ENCODE measurements at places on chromosomes 1 and 21.
A peak's percentile ranks its signal among the peaks of the same experiment; 100 is the strongest.

GRCh38 chr21:37454869-37455503 is 88.4 kb downstream of the DYRK1A start:
- DNase-seq = no peak

GRCh38 chr1:159821171-159821867 is 5.4 kb upstream of the SLAMF8 start:
- DNase-seq = no peak

DNA sequence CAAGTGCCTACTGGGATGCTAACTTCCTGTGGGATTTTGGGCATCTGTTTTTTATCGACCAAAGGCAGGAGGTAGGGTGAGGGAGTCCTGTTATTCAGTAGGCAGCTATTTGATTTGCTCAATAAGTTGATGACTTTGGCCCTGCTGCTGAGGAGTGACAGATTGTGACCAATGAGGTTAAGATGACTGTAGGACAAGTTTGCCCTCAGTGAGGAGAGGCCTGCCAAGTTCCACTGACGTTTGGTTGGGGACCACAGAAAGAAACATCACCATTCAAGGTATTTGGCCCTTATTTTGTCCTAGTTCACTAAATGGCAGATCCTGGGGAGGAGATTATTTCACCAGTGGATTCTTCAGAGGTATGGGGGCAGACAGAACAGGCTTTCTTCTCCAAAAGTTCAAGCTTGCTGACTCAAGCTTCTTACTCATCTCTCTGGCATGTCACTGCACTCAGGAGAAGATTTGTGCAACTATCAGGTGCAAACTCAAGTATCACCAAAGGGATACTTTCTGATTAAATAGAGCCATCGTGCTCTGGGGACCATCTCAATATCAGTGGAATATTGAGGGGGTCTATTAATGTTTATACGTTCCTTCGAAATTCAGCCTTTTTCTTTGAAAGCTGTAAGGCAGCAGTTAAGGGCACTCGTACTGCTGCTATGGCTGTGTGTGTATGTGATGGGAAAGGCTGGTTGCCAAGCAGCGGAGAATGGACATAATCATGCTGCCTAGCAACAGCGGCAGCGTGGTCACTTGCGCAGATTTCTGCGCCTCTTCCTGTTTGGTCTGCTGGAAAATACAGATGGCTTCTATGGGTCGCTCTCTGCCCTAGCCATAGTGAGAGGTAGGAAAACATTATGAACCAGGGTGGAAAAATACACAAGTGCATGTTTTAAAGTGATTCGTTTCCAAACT is 78.7 kb downstream of the PBX1 start:
- no peak for DNase-seq

DNA sequence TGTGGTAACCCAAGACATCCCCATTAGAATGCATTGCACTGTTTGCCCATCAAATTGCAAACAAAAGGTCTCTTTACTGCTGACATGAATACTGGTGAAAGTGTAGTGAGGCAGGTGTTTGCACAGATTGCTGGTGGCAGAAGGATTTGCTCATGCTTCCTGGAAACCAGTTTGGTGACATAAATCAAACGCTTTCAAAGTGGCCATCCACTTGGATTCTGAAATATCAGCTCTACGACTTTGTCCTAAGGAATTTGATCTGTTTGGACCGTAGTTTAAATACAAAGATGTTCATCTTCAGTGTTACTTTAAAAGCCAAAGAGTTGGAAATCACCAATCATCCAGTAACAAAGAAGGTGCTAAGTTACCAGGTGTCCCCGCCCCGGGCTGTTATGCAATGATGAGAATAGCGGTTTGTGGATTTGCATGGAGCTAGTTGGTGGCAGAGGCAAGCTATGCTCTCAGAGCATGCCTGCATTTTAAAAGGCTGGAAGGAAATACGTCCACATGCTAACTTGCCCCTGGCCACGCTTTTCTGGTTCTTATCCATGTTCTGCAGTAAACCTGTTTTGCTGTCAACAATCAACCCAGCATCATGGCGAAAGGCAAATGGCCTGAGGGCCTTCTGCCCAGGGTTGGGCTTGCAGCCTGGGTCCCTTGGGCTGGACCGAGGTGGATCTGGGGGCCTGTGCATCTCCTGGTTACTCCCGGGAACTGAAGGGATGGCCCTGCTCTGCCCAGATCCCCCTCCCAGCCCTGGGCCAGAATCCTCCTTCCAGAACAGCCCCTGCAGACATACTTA is 49.2 kb downstream of the UMODL1 start:
- peak; percentile 43 for DNase-seq

- no peak for DNase-seq
These were observed 241.9 kb downstream of the DNM3 start for GRCh38 chr1:172083191-172083590.

DNA sequence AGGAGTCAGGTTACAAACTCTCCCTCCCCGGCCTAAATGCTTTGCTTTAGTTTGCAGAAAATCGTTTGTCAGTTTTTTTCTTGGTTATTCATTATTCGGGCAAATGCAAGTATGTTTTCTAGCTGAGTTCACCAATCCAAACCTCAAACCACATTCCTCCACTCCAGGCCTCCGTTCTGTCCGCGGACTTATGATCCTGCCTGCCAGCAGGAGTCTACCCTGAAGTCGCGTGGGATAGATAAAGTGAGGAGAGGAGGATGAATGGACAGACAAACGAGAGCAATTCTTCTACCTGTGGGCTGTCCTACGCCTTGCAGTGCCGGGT is 1.3 kb downstream of the ADAMTS1 start:
- no peak for DNase-seq

DNA sequence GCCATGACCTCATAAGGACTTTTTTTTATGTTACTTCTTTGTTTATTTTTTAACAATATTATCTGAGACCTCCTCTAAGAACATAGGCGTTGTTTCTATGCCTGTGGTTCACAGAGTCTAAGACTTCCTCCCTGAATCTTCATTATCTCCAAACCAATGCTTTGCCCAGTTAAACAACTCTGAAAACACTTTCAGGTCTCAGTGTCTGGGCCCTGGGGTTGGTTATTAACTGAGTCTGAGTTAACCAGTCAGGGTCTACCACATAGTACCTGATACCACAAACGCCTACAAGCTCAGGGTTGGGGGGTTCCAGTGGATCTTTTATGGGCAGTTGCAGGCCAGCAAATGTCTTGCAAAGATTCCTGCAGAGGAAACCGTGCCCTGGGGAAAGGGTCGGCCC is 138.2 kb downstream of the AJAP1 start:
- DNase-seq = no peak

- DNase-seq = no peak
These were observed 55.1 kb downstream of the HFM1 start for GRCh38 chr1:91349524-91349923.

GRCh38 chr21:44737706-44738354 is 26.5 kb upstream of the TSPEAR start:
- no peak for DNase-seq

- DNase-seq = no peak
These were observed 736 bp upstream of the BARHL2 start for GRCh38 chr1:90717665-90718410.

DNA sequence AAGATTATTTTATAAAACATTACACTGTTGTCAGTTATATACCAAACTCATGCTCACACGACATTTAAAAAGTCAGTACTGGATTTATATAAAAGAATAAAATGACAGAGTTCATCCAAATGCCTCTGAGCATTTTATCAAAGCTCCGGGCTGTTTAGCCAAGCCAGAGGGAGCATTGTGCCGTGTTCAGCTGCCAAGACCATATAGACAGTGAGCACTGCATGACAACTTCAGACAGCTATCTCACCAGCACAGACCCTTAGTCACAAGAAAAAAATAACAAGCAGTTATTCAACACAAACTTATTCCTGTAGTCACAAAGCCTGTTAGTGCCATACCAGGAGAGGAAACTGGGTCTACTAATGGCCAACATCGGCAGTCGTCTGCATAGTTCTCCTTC is 88.0 kb upstream of the PBX1 start:
- DNase-seq = no peak

- DNase-seq = no peak
These were observed 171.0 kb downstream of the EIF4G3 start for GRCh38 chr1:21005466-21006239.

GRCh38 chr1:176450526-176450925 is 12.4 kb upstream of the PAPPA2 start:
- no peak for DNase-seq

GRCh38 chr1:85172684-85173337 is 28.0 kb downstream of the SYDE2 start:
- no peak for DNase-seq

DNA sequence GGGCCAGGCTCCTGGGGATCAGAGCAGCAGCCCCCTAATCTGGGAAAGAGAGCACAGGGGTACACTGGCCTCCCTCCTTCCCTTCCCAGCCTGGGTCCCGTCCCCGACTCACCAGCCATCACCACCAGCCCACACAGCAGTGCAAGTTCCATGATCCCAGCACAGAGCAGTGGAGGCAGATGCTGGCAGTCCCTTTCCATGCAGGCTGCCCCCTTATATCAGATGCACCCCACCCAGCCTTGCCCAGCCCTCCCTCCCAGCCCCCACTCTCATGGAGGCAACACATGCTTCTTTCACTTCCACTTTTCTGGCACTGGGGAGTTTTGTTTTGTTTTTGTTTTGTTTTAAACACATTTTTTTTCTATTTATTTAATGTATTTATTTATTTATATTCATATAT is at the start of gene PLA2G2D:
PLA2G2D (minus strand) TSS at position 190 of the 400 bp plus-strand sequence; CDS start at position 152, 38 bp downstream.
- no peak for DNase-seq

GRCh38 chr1:100390531-100390930 is 38.2 kb downstream of the CDC14A start:
- no peak for DNase-seq

GRCh38 chr1:196063294-196063693 is 544.9 kb downstream of the KCNT2 start:
- DNase-seq = no peak

- no peak for DNase-seq
These were observed 6.3 kb downstream of the PARP1 start for GRCh38 chr1:226401355-226402303.

DNA sequence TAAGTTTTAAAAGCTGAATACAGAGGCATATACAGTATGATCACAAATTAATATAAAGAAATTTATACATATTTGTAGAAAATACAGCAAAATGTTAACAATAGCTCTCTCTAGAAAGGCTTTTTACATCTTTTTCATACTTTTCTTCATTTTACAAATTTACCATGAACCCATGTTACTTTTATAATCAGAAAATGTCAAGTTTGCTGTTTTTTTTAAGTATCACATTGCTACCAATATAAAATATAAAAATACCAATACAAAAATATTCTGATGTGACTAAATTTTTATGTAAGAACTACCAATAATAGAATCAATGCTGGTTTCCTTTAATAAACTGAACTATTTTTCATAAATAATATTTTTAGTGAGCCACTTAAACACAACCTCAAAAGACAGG is 84.4 kb upstream of the TTC39A start:
- no peak for DNase-seq

DNA sequence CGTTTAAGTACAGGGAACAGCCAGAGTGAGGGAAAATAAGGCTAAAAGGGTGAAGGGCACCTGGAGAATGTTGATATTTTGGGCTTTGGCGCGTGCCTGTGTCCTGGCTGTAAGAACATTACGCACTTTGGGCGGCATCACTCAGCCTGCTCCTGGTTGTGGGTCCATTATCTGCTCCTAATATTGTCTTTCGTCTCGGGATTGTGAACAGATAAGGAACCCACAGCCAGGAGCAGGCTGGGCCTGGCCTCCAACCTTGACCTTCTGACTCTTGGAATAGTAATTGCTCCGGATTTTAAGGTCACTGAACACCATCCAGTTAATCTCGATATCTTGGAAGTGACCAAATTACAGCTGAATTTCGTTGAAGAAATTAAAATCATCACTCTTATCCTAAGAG is 61.9 kb downstream of the TCP10L start:
- no peak for DNase-seq

GRCh38 chr1:75950176-75950575 is 18.0 kb upstream of the ASB17 start:
- DNase-seq = no peak

DNA sequence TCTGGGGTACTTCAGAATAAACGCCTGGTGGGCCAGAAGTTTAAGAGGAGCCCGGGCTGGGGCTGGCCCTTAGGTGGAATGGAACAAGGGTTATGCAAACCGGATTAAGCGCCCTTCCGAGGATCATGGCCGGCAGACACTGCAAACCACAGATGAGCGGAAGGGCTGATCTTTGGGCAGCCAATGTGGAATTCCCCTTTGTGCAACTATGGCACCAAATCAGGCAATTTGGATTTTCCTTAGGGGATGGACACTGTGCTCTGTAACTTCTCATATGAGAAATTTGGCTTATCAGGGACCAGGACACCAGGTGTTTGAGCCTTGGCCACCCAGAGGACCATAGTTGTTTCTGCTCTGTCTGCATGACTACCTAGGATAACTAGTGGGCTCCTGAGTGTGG is 5.7 kb upstream of the IL10 start:
- DNase-seq = no peak

GRCh38 chr1:41175546-41175945 is 66.6 kb downstream of the SCMH1 start:
- no peak for DNase-seq

- DNase-seq = no peak
These were observed 4.7 kb downstream of the FAM229A start for GRCh38 chr1:32357614-32358013.

DNA sequence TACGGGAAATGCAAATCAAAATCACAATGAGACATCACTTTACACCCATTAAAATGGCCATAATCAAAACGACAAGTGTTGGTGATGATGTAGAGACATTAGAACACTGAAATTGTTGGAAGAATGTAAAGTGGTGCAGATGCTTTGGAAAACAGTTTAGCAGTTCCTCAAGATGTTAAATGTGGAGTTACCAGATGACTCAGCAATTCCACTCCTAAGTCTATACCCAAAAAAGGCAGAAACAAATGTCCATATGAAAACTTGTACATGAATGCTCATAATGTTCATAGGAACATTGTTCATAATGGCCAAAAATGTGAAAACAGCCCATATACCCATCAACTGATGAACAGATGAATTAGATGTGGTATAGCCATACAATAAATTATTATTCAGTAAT is 267.4 kb downstream of the KCNH1 start:
- no peak for DNase-seq

GRCh38 chr1:109803901-109804331 is 40.2 kb upstream of the EPS8L3 start:
- DNase-seq = no peak

DNA sequence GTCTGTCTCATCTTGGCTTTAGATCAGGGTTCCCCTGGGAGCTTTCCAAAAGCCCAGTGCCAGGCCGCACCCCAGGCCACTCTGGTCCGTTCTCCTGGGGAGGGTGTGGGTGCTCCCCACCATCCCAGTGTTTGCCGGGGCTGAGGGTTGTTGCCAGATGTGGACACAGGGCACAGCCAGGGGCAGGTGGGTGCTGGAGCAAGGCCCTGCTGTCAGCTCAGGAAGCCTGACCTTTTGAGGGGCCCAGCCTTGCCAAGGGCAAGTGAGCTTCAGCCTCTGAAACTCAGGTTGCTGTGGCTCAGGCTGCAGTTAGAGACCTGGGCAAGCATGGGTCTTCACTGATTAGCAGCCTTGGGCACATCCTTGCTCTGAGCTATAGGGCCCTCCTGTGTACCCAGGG is 22.8 kb upstream of the ZBTB21 start:
- DNase-seq = no peak

DNA sequence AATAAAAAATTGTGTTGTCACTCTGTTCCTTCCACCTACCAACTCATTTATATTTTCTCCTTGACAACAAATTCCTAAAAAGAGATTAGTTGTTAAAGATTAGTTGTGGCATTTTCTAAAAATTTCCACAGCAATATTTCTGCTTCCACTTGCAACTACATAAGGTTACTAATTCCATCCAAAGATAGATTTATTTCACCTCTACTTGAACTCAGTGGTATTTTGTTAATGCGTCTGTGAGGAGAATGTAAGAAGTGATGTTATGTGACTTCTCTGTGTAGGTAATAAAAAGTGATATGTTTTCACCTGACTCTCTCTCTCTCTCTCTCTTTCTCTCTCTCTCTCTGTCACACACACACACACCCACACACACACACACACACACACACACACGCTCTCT is 1104.8 kb downstream of the AMY1C start:
- no peak for DNase-seq
